ENCODE measurements at places on chromosomes 3 and 15.
A peak's percentile ranks its signal among the peaks of the same experiment; 100 is the strongest.

DNA sequence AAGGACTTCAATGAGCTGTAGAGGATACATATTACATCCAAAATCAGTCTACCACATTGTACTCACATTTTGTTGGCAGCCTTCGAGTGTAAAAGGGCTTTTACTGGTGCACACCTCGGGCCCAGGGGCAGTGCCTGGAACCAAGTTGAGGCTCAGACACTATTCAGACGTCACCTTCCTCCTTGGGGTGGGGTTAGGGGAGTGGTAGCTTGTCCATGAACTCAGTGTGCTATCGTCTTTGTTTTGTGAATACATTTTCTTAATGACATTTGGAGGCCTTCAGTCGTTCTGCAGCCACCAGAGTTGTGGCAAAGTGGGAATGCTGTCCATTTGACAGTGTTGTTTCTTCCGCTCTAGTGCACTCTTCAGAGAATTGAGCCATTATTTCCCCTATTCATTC is 114.2 kb downstream of the PGPEP1L start:
- ATAC-seq, result peak; percentile 30

DNA sequence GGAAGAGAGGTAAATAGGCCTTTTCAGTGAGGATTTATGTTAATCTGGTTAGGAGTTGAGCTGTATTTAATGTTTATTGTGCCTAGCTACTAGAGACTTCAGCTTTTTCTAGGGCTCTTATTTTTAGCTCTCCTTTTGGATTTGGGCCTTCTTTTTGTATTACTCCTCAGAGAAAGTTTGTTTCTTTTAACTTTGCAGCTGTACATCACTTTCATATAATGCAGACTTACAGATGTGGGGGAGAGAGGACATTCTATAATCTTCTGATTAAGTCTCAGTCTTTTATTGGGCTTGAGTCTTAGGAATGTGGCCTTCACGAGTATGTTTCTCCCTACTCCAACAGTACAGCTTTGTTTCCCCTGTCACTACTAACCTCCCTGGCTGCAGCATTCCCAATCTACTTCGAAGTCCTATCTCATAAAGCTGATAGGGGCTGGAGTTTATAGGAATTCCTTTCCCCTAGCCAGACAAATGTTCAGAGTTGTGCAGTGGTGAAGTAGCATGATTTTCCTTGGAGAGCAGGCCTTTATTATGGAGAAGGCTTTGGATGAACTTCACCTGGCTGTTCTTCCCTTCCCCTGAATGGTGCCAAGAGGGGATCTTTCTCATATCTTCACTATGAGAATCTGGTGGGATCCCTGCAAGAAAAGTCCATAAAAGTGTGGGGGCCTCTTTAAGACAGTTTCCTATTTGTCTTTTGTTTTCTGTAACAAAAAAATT is 82.2 kb upstream of the CBLB start:
- no peak for ATAC-seq

GRCh38 chr15:60660290-60661051 is 181.5 kb upstream of the ICE2 start:
- ATAC-seq, result peak; percentile 89

DNA sequence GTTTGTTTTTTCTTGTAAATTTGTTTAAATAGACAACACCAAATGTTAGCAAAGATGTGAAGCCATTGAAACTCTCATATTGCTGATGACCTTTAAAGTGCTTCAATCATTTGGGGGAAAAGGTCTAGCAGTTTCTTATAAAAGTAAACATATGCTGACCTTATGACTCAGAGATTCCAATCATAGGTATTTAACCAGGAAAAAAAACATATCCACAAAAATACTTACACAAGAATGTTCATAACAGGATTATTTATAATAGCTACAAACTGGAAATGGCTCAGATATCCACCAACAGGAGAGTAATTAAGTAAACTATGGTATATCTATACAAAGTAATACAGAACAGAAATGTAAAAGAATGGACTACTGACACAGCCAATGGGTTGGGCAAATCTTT is 27.1 kb upstream of the RORA start:
- no peak for ATAC-seq

GRCh38 chr15:79016527-79017170 is 71.8 kb upstream of the CTSH start:
- no peak for ATAC-seq
